ENCODE measurements at places on chromosomes 5 and 9.

- no peak for DNase-seq
Measured at GRCh38 chr5:143576711-143577484, 173.4 kb upstream of the NR3C1 start.

- no peak for DNase-seq
Measured at GRCh38 chr9:12666813-12667212, 26.4 kb upstream of the TYRP1 start.

DNA sequence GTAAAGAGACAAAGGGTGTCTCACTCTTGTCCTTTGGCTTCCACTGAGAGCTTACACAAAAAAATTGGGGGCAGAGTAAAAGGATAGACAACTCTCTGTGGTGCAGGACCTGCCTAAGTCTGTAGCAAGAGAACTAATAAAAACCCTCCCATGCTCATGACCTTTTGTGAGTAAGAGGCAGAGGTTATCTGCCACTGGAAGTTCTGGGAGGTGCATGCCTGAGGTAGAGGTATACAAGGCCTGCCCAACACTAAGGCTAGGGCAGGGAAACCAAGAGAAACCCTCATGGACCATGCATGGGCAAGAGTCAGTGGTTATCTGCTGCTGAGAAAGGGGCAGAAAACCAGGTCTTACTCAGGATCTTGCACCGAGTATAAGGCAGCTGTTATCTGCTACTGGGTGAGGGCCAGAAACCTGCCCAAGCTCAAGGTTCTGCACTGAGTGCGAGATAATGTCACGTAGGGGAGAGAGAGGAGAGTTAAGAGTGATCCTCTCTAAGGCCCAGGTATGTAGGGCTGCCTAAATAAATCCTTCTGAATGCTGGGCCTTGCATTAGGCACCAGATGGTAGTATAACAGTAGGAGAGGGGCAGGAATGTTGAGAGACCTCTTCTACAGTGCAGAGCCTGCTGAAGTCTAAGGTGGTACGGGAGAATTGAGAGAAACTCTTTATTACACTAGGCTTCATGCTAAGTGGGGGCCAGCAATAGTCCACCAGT is 143.4 kb downstream of the MACROH2A1 start:
- DNase-seq, result no peak

DNA sequence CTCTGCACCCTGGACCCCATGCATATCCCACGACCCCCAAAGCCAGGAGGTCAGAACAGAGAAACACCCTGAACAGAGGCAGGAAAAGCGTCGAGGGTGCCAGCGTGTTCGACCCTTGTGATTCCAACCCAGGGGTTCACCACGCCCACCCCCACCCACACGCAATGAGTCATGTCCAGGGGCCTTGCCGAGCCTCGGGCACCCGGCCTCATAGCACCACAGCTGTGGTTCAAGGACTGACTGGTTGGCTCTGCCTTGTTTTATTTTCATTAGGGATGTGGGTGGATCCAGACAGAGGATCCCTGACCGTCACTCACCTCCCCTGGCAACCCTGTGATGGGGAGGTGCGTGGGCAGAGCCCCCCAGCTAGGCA is 9.5 kb upstream of the QSOX2 start:
- DNase-seq, result no peak

- DNase-seq, result no peak
Measured at GRCh38 chr5:151758141-151758429, 346 bp downstream of the ATOX1 start.

DNA sequence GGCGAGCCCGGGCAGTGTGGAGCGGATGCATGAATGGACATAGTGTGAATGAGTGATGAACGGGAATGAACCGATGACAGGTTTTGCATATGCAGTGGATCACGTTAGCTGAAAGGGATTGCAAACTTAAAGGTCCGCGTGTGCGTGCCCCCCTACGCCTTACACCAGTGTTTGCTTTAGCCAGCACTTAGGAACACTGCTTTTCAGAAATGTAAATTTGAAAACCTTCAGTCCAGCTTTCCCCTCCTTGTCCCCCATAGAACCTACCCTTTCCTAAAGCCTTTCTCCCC is 692 bp downstream of the PSAT1 start:
- DNase-seq, result no peak

DNA sequence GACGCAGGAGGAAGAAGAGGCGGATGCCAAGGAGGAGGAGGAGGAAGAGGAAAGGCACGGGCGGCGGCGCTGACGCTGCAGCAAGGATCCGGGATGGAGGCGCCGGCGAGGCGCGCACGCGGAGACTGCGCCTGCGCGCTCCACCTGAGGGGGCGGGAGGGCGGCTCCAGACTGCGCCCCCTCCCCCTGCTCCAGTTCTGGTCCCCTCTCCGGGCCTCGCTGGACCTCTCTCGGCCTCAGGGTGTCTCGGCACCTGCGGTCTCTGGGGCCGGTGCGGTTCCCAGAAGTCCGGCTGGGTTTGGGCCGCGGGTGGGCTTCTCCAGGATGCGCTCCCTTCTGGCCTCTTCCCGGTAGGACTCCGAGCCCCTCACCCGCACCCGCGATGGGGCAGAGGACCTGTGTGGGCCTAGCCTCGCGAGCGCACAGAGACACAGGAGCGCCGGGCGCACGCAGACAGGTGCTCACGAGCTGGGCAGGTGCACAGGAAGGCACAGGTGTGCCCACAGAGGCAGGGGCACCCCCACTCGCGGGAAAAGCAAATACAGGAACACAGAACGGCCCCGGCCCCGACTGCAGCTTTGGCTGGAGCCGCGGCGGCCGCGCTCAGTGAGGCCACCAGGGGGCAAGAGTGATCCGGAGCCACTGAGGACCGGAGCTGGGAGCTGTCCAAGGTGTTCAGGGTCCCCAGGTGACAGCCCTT is at the start of gene NPDC1:
TSS of gene NPDC1 (minus strand) at position 90 of the 700 bp plus-strand sequence. CDS start 188 bp downstream, outside the sequence.
- peak; percentile 85 for DNase-seq

GRCh38 chr9:128636024-128636390 is 20.6 kb downstream of the DYNC2I2 start:
- DNase-seq, result no peak

DNA sequence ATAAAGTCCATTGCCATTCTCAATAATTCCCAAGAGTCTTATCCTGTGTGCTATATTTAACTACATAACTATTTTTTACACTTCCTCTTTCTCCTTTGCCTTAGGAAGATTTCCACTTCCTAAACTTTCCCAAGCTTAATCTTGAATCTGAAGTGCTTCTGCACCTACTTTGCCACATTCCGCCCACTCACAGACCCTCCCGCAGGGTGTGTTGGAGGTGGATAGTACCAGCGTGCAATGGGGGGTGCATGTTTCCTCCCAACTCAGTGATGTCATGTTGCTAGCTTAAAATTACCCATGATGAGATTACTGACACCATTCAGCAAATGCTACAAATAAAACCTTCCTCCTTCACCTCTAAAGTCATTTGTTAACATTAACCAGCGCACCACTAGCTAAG is 460.2 kb downstream of the NR2F1-AS1 start:
- DNase-seq, result no peak

- DNase-seq, result no peak
Measured at GRCh38 chr5:172494630-172495505, 40.5 kb upstream of the SH3PXD2B start.

GRCh38 chr9:95055334-95055850 is 262.1 kb downstream of the FANCC start:
- DNase-seq, result no peak

DNA sequence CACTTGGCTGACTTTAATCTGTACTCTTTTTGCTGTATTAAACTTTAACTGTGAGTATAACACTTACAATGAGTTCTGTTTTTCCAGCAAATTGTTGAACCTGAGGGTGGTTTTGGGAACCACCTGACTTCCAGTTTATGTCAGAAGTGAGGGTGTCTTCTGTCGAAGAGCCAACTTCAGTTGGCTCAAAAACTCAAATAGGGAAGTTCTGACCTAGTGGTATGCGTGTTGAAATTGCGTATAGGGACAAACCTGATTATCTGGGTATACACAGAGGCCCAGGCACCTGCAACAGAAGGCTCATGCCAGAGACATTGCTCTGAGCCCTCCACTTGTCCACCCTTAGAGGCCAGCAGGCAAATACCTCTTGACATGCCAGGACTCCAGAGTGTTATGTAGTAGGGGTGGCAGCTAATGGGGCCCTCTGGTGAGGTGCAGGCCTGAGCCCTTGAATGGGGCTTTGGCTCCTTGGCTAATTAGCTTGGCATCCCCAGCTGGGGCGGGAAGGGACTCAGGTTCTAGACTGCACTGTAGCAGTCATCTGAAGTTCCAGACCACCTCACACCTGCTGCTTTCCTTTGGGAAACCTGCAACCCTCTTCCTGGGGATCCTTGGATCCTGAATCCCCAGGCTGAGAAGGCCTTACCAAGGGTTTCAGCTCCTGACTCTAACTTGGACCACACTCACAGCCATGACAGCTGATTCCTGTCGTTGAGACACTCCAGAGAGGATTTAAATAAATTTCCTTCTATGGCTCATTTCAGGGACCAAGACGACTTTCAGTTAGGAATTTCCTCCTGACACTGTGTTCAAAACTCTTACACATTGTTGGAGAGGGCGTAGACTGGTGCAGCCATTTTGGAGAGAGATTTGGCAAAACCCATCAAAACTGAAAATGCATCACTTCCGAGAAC is 189.6 kb downstream of the HSPA4 start:
- no peak for DNase-seq

DNA sequence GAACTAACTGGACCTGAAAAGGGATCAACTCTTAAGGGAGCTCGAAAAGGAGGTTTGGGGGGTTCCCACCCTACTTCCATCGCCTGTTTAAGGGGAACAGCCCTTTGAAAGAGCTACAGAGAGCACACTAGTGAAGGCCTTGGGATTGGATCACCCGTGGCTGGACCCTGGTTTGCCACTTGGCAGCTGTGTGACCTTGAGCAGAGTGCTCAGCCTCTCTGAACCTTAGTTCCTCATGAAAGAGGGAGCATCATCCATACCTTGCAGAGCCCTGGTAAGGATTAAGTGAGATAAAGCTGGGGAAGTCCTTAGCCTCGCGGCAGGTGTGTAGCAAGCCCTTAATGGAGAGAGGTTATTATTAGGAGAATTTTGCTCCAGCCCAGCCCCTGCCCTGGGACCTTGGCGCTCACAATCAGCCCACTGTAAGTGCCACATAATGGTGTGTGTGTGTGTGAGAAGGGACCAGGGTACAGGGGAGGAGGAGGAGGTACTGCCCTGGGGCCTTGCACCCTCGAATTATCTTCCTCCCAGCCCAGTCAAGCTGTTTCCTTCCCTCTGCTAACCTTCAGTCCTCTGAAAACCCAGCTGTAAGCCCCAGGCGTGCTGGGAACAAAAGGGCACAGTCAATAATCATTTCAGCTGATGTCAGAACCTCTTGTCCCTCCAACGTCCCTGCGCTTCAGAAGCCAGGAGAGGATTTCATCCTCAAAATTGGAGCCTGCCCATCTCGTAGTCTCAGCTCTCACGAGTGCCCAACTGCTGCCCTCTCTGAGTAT is 42.9 kb downstream of the FOXI1 start:
- no peak for DNase-seq

DNA sequence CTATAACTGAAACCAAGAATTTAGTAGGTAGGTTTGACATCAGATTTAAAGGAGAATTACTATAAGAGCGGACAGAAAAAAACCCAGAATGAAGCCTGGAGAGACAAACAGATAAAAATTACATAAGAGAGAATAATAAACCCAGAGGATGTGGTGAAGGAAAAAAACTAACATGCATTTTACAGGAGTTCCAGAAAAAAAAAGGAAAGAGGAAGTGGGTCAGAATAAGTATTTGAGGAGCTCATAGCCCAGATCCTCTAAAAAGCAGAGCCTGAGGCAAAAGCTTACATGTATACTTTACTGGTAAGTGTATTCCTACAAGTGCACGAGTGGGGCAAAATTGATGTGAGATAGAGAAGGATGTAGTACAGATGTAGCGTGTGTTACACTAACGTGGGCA is 43.1 kb upstream of the NAA35 start:
- no peak for DNase-seq

- no peak for DNase-seq
Measured at GRCh38 chr5:88883836-88884607, 1.0 kb upstream of the MEF2C start.

DNA sequence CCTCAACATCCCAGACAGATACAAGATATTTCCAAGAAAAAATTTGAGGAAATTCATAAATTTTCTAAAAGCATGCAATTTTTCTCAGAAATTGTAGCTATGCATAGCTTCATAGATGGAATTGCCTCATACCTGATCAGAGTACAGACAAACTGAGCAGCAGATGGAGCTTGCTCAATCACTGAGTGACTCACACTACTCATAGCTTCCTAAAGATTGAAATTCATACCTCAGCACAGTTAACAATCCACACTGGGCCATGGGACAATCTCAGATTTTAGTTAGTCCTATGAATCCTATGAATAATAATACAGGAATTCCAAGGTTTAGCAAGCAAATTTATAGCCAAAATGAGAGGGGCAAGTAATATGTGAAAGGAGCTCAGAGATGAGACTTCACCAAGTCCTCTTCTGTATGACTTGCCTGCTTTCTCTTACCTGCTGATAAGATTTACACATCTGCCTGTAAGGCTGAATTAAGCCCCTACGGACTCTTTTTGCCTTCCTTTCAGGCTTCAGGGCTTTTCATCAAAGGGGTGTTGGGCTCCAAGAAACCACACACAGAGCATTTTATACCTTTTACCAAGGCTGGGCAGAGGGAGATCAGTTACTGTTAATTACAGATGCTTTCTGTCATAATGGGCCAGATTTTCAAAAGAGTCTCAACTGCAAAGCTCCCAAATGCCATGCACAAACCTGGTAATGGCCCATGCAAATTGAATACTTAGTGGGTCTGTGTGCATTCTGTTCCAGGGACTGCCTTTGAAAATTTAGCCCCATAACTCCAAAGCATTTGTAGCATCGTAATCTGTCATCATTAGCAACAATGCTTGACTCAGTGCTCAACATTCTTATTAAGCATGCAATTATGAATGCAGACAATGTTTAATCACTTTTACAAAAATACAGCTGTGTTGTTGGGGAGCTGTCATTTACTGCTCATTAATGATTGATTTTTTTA is 439.3 kb downstream of the DTWD2 start:
- no peak for DNase-seq

DNA sequence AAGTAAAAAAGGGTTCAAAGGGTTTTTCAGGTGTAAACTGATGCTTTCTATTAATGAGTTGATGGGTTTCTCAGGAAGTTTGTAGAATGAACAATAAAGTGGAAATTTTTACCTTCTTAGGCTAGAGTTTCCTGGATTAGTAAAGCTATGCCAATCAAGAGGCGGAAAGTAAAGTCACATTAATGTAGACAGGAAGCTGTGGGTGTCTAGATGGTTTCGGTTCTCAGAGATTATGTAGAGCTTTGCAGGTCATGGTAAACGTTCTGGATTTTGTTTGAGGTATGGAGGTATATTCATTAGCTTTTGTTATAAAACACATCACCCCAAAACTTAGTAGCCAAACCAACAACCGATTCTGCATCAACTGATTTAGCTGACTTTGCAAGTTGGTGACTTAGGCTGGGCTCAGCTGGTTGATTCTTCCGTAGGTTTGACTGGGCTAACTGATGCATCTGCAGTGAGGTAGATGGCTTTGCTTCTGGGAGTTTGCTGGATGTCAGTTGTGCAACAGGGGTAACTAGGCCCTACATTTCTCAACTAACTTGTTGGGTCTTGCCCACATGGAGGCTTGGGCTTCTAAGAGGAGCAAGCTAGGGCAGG is 273.8 kb downstream of the MSX2 start:
- no peak for DNase-seq

GRCh38 chr5:53166183-53166495 is 56.6 kb upstream of the MOCS2 start:
- no peak for DNase-seq
